ENCODE measurements at places on chromosomes 7 and 10.
A peak's percentile ranks its signal among the peaks of the same experiment; 100 is the strongest.

DNA sequence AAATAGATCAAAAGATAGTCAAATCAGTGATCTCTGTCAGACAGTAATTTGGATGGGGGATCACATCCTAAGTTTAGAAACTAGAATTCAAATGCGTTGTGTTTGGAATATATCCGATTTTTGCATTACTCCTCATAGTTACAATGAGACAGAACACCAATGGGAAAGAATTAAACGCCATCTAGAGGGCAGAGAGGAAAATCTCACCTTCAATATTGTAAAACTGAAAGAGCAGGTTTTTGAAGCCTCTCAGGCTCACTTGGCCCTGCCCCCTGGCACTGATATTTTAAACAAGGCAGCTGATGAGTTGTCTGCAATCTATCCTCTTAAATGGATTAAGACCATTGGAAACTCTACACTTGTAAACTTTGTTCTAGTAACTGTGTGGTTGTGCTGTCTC is 17.7 kb downstream of the FRG2B start:
- no peak for DNase-seq

GRCh38 chr10:50384898-50385297 is 133.6 kb upstream of the ASAH2 start:
- no peak for DNase-seq

DNA sequence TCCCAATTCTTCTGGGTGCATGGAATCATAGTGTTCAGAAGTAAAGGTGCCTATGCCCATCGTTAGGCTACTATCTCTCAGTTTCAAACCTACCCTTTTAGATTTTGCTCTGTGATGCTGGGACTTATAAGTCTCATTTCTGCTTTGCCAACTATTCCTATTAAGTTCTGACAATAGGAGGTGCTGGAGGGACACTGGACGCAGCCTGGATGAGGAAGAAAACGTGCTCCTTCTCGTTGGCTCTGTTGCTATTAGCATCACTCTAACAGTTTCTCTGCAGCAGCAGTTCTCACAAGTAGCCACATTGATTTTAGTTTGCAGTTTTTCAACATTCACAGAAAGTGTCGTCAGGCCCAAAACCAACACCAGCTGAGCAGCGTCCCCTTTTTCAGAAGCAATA is 72.4 kb downstream of the ABCC2 start:
- DNase-seq = peak; percentile 67

DNA sequence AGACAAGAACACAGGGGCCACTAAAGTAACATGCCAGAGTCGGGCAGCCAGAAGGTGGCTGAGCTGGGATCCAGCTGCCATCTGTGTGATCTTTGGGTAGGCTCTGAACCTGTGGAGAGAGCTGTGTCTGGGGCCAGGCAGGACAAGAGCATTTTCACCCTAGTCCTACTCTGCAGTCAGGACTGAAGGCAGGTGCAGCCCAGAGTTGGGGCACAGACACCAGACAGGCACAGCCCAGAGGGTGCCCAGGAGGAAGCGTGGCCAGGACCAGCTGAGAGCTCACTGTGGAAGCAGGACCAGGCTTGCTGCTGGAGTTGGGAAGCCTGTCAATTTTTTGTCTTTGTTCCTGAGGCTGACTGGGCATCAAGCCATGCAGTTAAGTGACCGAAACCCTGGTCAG is 113.6 kb downstream of the ADCY1 start:
- DNase-seq = no peak

- DNase-seq = no peak
Measured at GRCh38 chr7:140028311-140028710, 34.4 kb downstream of the PARP12 start.

DNA sequence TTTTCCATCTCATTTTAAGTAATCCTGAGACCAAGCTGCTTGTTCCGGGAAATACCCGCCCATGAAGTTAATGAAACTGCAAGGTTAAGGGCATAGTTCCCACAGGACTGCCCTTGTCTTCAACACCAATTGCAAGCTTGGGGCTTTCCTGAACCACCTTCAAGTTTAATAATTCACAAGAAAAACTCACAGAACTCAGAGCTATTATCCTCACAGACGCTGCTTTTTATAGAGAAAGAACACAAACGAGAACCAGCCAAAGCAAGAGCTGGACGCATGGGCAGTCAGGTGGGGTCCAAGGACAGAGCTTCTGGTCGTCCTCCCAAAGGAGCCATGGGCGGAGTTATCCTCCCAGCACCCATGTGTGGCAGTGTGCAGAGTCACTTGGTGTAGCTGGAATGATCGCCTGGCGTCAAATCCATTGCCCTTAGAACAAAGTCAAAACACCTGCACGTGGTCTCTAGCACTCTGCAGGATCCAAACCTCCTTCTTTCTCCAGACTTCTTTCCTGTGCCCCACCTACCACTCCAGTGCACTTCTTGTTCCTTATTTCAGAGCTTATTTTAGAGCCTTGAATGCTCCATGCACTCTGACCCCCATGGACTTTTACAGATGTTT is 56.7 kb downstream of the SNX10 start:
- no peak for DNase-seq

GRCh38 chr7:131921016-131921415 is 364.6 kb upstream of the PODXL start:
- no peak for DNase-seq

- DNase-seq = no peak
Measured at GRCh38 chr10:84155521-84155920, 16.2 kb downstream of the GHITM start.

- DNase-seq = no peak
Measured at GRCh38 chr7:100093925-100094486, 5.2 kb downstream of the COPS6 start.
